Heart left ventricle (tissue), 16 donors: ENCODE measurements at places on chromosomes 12 and 14. TPM values are rescaled to one million over a fixed set of nuclear protein-coding genes. Genes with fewer than 3 reads are reported as not detected.
A peak's percentile ranks its signal among the peaks of the same experiment; 100 is the strongest.

- DNase-seq: no peak
Measured at GRCh38 chr14:99891900-99892299, 98.7 kb downstream of the EML1 start.

DNA sequence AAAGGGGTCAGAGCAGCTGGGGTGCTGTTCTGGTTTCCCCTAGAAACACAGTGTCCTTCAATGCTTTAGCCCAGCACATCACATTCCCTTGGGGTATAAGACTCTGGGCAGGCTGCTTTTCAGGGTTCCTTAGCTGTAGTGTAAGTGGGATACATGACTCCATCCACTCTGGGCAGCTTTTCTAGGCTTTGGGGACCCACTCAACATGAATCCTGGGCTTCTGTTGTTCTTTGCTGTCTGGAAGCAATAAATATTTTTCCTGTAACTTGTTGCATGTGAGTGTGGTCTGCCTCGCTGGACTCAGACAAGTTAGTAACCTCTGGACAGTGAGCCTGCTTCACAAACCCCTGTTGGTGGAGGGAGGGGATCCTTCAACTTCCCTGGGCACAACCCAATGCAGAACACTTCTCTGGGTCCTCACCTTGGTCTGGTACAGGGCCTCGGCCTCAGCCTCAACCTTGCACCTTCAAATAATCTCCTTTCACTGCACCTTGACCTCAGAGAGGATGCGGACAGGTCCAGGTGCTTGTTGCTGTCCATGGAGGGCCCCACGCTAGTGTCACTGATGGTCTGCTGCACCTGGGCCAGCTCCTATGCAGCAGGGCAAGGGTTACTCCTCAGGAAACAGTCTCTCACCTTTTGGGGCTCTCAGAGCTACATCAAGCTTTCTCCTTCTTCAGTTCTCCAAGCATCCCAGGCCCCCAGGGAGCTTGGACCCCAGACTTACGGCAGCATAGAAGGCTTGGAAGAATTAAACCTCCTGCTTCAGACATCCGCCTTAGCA lies 13.5 kb upstream of the KRT73 start:
- DNase-seq: no peak

GRCh38 chr14:100566119-100566518 lies 21.1 kb downstream of the BEGAIN start:
- no peak for DNase-seq

DNA sequence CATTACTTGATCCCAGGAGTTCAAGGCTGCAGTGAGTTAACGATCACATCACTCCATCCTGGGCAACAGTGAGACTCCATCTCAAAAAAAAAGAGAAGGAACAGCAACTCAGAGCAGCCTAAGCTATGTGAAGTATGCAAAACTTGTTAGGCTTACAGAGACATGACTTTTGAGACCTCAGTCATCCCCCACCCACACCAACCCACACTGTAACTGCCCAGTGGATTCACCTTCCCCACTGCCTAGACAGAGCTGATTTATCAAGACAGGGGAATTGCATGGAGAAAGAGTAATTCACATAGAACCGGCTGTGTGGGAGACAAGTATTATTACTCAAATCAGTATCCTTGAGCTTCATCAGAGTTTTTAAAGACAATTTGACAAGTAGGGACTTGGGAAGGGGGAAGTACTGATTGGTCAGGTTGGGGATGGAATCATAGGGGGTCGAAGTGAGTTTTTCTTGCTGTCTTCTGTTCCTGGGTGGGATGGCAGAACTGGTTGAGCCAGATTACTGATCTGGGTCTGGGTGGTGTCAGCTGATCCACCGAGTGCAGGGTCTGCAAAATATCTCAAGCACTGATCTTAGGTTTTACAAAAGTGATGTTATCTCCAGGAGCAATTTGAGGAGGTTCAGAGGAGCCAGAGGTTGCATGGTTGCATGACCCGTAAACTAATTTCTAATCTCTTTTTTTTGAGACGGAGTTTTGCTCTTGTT lies 6.2 kb upstream of the WDR89 start:
- no peak for DNase-seq

- peak; percentile 89 for DNase-seq
Measured at GRCh38 chr12:109020796-109021380, at the start of gene SVOP. TSS of gene SVOP (minus strand) at chr12:109021068. CDS start at chr12:109020868, 200 bp downstream.

TAS2R30 gene
- total RNA-seq: 1.1 TPM

GRCh38 chr12:125187780-125188741 lies 122.8 kb downstream of the AACS start:
- no peak for DNase-seq

DNA sequence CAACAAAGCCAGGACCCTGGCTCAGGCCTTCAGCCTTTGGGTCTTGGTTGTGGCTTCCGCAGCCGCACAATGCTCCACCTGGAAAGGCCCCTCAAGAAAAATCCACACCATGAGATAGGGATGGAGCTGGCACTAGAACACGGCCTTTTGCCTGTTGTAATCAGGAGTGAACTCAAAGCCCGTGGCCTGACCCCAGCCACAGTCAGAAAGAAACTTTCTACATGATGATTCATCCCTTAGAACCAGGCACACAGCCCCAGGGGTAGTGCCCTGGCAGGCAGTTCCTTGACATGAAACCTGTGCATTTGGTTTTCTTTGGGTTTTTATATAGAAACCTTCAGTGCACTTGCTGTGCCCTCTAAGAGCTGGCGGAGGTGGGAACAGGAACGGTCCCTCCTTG lies 5.1 kb downstream of the CLMN start:
- no peak for DNase-seq

- DNase-seq: no peak
Measured at GRCh38 chr12:124698211-124698997, 131.0 kb upstream of the NCOR2 start.

DNA sequence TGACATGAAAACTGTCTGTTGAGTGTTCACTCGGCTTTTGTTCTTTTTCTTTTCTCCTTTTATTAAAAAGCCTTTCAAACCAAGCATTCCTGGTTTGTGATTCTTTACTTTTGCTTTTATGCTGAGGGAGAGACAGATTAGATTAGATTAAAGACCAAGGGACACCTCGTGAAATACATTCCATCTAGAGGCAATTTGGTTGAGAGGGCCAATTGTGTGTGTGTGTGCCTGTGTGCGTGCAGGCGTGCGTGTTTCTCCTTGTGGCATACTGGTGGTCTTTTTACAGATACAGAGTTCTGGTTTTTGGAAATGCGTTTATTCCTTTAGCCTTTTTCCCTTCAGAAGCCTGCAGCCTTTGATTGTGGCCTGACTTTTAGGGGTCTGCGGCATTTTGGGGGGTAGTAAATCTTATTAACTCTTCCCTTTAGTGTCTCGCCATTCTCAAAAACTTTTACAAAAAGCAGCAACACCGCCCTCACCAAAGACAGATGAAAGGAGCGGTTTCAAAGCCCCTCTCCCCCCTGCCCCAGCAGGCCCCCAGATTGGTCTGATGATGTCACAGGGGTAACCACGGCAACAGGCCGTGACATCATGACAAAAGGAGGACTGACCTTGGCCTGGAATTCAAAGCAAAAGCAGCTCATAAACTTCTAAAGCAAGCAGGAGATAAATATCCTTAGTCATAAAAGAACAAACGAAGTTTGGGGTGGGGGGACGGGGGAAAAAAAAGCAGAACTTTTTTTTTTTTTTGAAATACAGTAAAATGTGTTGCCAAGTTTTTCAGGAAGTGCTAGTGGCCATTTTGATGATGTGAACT lies 84.1 kb upstream of the TBX3 start:
- no peak for DNase-seq

CNIH1 gene
- 84.6 TPM for total RNA-seq

ESPL1 gene
- total RNA-seq: 0.14 TPM

HPD gene
- total RNA-seq: 1.5 TPM

GRCh38 chr12:3277306-3277943 lies 200.2 kb downstream of the TSPAN9 start:
- no peak for DNase-seq

GRCh38 chr12:104702565-104703139 lies 245.9 kb downstream of the CHST11 start:
- no peak for DNase-seq

TPPP2 gene
- total RNA-seq: 1.8 TPM
